ENCODE measurements at places on chromosomes 2 and 18.

- DNase-seq, result no peak
These were observed 53.3 kb downstream of the IL1R2 start for GRCh38 chr2:102044967-102045489.

GRCh38 chr18:22545066-22545760 is 127.5 kb upstream of the CTAGE1 start:
- no peak for DNase-seq

GRCh38 chr2:12044857-12045256 is 298.4 kb downstream of the LPIN1 start:
- peak; percentile 11 for DNase-seq

DNA sequence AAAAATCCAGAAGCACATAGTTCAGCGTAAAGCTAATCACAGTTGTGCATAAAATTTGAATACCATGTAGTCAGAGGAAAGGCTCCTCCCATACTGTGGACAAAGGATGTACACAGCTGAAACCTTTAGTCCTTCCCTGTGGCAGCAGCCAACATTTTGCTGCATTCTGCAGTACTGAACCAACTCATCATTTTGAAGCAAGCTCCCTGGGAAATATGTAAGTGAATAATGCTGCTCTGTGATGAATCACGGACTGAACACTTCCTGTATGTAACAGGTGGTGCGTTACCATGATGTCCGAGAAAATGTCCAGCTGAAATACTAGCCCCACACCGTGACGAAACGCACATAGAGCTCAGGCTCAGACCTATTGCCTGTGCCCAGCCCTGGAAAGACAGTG is 421.1 kb upstream of the RAB12 start:
- no peak for DNase-seq

GRCh38 chr2:84158605-84159004 is 300.5 kb downstream of the SUCLG1 start:
- DNase-seq, result no peak

DNA sequence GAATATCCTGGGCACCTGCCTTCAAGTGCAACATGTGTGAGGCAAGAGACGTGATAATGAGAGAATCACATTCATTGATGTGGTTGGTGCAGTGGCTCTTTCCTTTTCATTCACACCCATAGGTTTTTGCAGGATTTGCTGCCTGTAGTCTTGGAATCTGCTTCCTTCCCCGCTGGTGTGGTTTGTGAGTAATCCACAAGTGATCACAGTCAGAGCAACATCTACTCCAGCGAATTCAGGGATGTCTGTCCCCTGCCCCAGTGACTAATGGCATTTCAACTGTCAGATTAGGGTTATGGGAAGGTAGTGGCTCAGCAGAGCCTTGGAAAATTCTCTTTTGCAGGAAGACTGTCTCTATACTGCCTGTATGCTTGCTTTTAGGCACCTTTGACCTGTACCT is 225.5 kb upstream of the RBMS1 start:
- DNase-seq, result no peak

DNA sequence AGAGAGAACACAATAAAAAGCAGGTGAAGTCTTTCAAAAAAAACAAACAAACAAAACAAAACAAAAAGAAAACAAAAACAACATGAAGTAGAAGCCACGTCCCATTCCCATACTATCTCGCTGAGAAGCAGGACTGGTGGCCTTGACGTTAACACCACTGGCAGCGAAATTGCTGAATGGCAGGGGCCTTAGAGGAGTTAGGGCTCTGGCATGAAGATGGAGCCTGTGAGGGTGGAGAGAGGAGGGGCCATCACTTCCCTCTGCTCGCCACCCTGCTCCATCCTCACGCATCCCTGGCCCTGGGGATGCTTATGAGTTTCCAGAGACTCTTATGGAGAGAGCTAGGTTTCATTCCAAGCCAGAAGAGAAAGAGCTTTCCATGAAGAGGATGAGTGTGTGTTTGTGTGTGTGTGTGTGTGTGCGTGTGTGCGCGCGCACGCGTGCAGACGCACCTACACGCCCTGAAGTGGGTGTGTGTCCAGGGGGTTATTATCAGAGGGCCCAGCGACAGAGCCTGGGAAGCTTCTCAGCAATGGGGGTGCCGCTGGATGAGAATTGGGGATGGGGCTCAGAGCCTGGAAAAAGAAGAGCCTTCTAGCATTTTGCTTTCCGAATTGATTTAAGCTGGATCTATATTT is 20.4 kb upstream of the IMPA2 start:
- no peak for DNase-seq
